EH (cell line): ENCODE measurements at places on chromosomes 6 and 20.

DNA sequence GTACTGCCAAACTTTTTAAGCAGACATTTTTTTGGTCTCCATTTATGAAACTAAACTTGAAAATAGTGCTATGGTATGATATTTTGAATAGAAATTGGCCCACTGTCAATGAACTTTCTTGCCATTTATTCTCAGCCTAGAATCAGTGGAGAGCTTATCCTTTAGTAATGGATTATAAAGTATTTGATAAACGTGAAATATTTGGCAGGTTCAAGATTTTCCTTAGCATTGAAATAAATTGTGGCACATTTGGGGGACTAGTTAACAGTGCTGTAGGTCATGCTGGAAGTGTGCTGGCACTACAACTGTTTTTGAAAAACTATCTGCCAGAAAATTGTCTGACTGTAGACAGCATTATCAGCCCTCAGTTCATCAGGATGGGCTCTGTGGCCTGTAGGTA, 2.1 kb downstream of the PRSS35 start:
- DNase-seq, result no peak

DNA sequence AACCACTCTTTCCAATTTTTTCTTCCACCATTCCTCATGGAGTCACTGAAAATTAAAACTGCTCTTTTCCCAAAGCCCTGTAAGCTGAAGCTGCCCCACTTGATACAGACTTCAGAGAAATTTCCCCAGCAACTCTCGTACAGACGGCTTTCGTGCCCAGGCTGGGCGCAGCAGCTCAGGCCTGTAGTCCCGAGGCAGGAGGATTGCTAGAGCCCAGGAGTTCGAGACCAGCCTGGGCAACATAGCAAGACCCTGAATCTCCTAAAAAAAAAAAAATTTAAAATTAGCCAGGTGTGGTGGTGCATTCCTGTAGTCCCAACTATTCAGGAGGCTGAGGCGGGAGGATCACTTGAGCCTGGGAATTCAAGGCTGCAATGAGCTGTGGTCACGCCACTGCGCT, 6.6 kb downstream of the PPDPF start:
- no peak for DNase-seq

- peak; percentile 95 for DNase-seq
These were observed 113.5 kb upstream of the BTN3A2 start for GRCh38 chr6:26251354-26252076.

DNA sequence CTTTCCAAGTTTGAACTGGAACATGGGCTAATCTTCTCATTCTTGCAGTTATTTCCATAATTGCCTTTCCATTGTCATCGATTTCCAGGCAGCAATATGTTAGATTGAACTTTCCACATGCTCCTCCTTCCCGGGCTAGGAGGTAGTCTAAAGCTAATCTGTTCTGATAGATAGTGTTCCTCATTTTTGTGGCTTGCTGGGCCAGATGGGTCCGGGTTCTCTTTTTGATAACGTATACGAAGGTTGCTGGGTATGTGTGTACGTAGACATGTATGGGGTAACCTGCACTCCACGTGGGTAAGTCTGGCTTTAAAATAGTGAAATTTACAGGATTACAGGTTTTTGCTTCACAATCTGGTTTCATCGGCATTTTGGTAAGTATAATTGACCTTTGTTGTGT, 14.0 kb upstream of the GMPR start:
- DNase-seq, result no peak

- DNase-seq, result peak; percentile 94
These were observed 171.5 kb downstream of the QKI start for GRCh38 chr6:163585932-163586437.

- DNase-seq, result peak; percentile 99
These were observed 432 bp downstream of the HSPA1L start for GRCh38 chr6:31814677-31815024.

GRCh38 chr20:39090906-39091305, 128.8 kb downstream of the DHX35 start:
- DNase-seq, result no peak

- peak; percentile 5 for DNase-seq
These were observed 92.1 kb downstream of the TXNDC5 start for GRCh38 chr6:7818257-7819214.

DNA sequence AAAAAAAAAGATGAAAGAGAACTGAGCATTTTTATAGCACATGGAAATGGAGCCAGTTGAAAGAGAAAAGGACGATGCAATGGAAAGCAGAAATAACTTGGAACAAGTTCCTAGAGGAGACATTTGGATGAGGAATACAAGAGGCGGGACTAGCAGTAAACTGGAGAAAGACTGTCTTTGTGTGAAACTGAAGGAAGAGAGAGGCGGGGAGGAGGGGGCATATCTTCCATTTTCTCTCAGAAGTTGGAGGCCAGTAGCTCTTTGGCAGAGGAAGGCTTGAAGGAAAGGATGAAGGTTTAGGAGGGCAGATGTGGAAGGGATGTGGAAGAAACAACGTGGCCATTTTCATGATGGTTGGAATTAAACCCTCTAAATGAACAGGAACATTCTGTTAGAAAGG, 33.0 kb upstream of the ADGRF1 start:
- no peak for DNase-seq

DNA sequence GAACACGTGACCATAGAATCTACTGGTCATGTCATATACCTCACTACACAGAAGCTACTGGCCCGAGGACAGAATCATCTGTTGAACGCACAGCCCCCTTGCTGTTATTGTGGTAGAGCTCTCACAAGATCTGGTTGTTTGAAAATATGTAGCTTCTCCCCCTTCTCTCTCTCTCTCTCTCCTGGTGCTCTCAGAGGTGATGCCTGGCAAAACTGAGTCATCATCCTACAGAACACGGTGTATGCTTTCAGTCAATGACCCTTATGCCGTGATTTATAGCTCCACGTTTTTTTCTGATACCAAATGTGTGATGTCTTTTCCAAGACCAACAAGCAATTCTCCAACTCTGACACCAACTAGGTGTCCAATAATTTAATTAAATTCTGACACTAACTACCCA, 13.0 kb upstream of the RBM24 start:
- DNase-seq, result peak; percentile 32

- peak; percentile 41 for DNase-seq
These were observed 46.0 kb downstream of the SIRPA start for GRCh38 chr20:1941226-1941625.

DNA sequence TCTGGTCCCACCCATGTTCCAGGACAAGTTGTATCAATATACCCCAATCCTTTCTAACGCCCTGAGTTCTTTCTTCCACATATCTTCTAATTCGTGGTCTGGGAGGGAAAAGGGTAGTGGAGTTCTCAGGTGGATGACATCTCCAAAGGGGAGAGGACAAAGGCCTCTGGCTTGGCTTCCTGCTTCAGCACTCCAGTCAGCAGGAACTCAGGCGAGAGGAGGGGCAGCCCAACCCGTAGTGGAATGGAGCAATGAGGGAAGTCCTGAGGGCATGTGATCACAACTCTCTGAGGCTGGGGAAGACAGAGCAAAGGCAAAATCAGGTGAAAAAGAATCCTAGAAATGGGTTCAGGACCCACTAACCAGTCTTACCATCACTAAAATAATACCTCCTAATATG, 9.6 kb upstream of the NRM start:
- no peak for DNase-seq

GRCh38 chr20:63214514-63214913, 1.4 kb downstream of the YTHDF1 start:
- DNase-seq, result no peak

- DNase-seq, result no peak
These were observed 10.1 kb downstream of the SLC22A2 start for GRCh38 chr6:160248538-160248937.

DNA sequence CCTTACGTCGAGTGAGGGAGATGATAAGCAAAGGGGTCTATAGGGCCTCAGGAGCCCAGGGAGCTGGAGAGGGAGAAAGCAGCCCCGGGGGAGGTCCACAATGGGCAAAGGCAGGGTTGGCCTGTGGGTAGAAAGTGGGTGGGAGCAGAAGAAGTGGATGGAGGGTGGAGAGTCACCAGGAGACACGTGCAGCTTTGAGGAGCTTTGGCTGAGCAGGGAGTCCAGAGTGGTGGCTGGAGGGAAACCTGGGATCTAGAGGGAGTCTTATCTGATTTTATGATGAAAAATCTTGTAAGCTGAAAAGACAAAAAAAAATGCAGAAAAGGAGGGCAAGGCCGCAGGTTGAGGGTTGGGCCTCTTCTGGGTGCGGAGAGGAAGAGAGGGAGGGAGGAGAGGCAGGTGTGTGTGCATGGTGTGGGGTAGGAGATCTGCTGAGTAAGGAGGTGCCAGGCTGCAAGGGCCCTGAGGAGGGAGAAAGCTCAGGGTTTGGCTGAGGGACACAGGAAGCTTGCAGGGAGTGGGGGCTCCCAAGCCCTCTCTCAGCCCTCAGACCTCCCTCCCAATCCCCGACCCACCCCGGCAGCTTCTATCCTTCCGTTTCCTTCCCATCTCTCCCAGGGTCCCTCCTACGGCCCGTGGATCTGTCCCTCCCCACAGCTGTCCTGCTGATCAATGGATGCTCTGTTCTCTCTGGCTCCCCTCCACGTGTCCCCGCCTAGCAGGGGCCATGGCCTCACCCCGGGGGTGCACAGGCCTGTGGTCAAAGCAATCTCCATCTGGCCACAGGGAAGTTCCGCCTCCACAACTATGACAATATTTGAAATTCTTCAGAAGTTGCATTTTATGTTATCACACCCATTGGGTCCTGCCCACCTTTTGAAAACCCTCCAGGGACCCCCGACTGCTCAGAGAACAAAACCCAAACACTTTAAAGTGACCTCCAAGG, 17.1 kb upstream of the BPI start:
- peak; percentile 50 for DNase-seq

DNA sequence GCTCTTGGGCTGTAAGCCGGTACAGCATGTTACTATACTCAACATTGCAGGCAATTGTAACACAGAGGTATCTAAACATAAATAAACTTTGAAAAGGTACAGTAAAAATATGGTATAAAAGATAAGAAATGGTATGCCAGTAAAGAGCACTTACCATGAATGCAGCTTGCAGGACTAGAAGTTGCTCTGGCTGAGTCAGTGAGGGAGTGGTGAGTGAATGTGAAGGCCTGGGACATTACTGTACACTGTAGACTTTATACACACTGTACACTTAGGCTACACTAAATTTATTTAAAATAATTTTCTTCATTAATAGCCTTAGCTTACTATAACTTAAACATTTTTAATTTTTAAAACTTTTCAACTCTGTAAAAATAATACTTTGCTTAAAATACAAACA, 37.8 kb upstream of the ANKEF1 start:
- DNase-seq, result no peak

- peak; percentile 87 for DNase-seq
These were observed 90.8 kb upstream of the ELOVL5 start for GRCh38 chr6:53439556-53439955.

DNA sequence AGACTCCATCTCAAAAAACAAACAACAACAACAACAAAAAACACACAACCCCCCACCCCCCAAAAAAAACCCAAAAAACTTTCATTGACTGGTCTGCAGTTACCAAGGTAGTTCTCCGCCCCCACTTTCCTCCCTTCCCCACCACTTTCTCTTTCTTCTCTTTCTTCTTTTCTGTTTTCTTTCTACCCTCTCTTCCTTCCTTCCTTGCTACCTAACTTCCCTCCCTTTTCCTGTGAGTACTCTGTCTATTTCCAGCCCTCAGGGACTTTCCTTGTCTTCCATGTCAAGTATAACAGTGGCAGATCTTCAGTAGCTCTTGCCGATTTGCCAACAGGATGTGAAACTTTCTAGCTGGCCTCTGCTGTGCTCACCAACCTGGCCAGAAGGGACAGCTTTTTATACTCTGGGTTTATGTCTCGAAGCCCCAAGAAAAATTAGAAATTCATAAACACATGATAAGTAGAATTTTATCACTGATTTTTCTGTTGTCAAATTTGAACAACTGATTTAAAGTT, 399.5 kb downstream of the QKI start:
- no peak for DNase-seq

GRCh38 chr20:56522311-56522710, 2.2 kb upstream of the FAM209A start:
- no peak for DNase-seq

DNA sequence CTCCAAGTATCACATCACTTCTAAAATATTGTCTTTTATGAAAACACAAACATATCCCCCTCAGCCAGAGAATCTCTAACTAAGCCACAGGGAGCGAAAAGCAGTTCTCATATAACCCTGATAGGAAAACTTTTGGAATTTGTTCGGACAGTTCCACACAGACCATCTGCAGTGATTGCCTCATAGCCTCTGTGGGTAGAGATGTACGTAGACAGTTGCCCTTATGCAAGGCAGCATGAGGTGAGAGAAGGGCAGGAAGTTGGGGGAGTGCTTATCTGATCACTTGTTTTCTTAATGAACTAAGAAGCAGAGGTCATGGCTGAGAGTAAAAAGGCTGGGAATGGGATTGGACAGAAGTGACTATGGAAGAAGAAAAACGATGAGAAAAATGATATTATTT, 39.6 kb downstream of the SLC23A2 start:
- peak; percentile 63 for DNase-seq

GRCh38 chr6:136655239-136656014, 105.2 kb upstream of the MAP7 start:
- DNase-seq, result no peak

- no peak for DNase-seq
These were observed 56.2 kb downstream of the LAMP5 start for GRCh38 chr20:9570612-9571011.

DNA sequence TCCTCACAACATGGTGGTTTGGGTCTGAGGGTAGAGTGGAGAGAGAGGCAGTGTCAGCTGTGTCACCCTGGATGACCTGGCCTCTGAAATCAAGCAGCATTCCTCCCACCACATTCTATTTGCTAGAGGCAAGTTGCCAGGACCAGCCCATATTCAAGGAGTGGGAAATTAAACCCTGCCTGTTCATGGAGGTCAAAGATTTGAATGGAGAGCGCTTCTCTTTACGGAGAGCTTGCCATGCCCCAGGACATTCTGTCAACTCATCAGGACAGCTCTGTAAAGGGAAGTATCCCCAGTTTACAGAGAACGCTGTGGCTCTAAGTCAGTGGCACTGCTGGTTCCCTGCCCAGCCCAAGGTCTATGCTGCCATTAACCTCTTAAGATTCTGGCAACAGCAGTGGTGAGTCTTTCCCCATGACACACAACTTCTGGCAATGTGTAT, 90.0 kb upstream of the INSM1 start:
- DNase-seq, result no peak

DNA sequence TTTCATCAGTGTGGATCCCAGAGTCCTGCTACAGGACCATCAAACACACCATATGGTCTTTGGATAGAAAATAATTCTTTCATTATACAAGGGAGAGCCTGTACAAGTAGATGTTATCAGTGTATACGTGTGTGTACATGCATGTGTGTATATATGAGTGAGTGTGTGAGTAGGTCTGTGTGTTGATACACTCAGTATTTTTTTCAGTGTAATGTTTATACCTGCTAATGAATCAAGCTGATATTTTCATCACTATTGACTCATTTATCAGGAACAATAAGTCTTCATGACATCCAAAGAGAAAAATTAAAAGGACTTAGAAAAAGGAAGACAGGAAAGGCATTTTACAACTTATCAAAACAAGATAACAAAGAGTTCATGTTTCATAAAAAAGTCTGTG, 66.5 kb downstream of the EPM2A start:
- DNase-seq, result no peak
